Progenitor cell of endocrine pancreas (in vitro differentiated cells): ENCODE measurements at places on chromosomes 7 and 10.

GRCh38 chr7:91628742-91629141 is 251.8 kb downstream of the MTERF1 start:
- no peak for DNase-seq
- H3K27ac ChIP-seq: no peak overlapping the region
- H3K36me3 ChIP-seq: no peaks in the 10 kb centered on the region
- H3K27me3 ChIP-seq: no peaks in the 10 kb centered on the region
- H3K4me1 ChIP-seq: peaks cover 21% of the 10 kb centered on the region
- no peak overlapping the region for H3K4me3 ChIP-seq

DNA sequence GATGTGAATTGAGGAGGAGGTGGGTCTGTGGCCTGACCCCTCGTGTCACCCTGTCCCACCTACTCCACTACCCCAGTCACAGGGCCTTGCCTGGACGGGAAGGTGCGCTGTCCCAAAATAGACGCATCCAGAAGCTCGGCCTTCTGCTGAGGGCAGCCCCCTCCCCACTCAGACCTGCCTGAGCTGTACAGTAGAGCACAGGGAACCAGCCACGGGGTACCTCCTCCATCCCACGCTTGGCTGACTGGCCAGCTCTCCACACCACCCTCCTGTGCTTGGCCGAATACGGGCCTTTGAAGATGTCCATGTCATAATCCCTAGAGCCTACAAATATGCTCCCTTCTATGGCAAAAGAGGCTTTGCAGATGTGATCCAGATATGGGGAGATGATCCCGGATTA is 88.3 kb downstream of the CHST15 start:
- H3K4me3 ChIP-seq: no peak overlapping the region
- H3K27me3 ChIP-seq: no peaks in the 10 kb centered on the region
- H3K36me3 ChIP-seq: no peaks in the 10 kb centered on the region
- H3K27ac ChIP-seq: no peak overlapping the region
- H3K4me1 ChIP-seq: peaks cover 2% of the 10 kb centered on the region

DNA sequence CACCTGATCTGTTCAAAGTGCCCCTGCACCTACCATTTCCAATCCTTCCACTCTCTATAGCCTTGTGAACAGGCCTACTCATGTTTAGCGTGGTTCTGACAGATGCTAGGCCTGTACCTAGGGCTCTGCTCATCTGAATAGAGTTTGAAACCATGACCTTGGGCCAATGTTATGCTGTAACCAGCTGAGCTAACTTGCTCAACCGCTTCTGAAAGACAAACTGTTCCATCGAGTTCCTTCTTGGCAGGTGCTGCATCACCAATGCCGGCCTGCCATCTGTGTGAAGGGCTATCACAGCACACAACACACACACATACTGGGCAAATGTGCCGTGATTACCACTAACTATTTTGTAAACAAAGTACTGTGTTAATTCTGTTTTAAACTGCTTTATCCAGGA is 419.0 kb upstream of the GALNT17 start:
- no peak for DNase-seq
- peaks cover 18% of the 10 kb centered on the region for H3K4me1 ChIP-seq
- H3K4me3 ChIP-seq: no peak overlapping the region
- peaks cover 45% of the 10 kb centered on the region for H3K27me3 ChIP-seq
- no peak overlapping the region for H3K27ac ChIP-seq

DNA sequence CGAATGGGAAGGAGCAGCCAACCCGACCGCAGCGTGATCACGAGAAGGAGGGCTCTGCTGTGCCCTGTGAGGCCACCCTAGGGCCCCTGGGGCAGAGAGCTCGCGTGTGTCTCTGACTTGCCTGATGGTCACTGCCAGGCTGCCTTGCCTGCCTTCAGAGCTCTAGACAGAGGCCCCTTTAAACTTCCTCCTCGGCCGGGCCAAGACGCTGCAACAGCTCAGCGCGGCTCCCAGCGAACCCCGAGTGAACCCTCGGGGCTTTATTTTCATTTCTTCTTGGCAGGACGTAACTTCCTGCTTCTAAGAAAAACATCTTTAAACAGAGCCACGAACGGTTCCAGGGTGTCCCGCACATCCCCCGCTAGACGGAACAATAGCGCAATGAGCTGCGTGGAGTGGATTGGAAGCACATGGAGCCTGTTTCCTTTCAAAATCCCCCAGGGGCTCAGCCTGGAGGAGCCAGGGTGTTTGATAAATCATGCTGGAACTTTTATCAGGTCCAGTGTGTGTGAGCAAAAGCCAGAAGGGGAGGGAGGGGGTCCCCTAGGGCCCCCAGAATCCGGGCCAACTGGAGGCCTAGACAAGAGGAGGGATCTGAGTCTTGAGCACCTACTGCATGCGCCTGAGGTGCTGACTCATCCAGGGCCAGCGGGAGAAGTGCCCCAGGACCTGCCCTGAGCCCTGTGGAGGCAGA is 134.1 kb upstream of the GDF10 start:
- H3K4me1 ChIP-seq: no peaks in the 10 kb centered on the region
- no peaks in the 10 kb centered on the region for H3K36me3 ChIP-seq
- H3K27me3 ChIP-seq: peaks cover 12% of the 10 kb centered on the region
- H3K4me3 ChIP-seq: no peak overlapping the region
- no peak overlapping the region for H3K27ac ChIP-seq
- no peak for DNase-seq

GRCh38 chr10:84095811-84096497 is 43.4 kb upstream of the GHITM start:
- no peak for DNase-seq
- H3K27ac ChIP-seq: no peak overlapping the region
- H3K36me3 ChIP-seq: no peaks in the 10 kb centered on the region
- peaks cover 10% of the 10 kb centered on the region for H3K27me3 ChIP-seq
- H3K4me1 ChIP-seq: peaks cover 5% of the 10 kb centered on the region
- no peak overlapping the region for H3K4me3 ChIP-seq

DNA sequence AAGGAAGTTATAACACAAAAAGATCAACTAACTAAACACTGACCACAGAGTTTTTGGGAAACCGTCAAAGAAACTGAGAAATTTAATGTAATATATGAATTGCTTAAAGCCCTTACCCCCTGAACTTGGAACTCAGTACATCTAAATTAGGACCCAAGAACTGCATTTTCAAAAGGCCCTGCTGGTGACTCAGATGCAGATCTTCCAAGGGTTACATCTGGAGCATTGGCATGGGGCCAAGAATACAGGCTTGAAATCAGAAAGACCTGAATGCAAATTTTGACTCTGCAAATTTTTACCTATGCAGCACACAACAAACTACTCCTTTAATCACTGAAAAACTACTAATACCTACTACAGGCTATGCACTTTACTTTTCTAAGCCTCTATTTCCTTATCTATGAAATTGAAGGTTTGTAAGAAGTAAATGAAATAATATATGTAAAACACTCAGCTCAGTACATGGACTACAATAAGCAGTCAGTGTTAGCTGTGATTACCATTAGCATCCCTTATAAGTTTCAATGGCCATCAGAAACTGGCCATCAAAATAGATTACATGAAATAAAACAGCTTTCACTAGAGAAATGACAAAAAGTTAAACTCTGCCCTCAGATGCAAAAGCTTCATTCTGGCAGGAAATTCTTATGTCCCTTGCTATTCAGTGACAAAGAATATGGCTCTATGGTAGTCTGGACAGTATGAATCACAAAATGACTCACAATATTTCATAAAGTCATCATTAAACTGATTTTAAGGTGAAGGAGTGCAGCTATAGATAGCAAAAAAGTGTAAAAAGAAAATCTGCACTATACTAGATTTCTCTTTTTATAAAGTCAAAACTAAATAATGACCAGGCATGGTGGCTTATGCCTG is 43.6 kb downstream of the NSUN6 start:
- peaks cover 4% of the 10 kb centered on the region for H3K36me3 ChIP-seq
- no peak overlapping the region for H3K4me3 ChIP-seq
- H3K27me3 ChIP-seq: no peaks in the 10 kb centered on the region
- H3K4me1 ChIP-seq: peaks cover 5% of the 10 kb centered on the region
- no peak for DNase-seq

DNA sequence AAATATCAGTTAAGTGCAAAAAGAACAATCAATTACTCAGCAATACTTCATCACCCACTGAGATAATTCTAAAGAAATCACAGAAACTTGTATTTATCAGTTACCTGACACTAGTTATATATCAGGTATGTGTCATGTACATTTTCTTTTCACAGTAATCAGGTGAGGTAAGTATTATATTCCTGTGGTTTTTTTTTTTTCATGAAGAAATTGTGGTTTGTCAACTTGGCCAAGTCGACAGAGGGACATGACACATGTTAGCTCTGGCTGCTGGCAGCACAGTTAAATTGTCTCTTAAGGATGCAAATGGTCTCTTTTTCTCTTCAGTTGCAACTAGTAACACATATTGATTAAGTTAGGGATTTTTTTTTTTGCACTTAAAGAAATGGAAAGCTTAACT is 13.7 kb upstream of the GPR141 start:
- H3K4me1 ChIP-seq: peaks cover 14% of the 10 kb centered on the region
- no peak overlapping the region for H3K27ac ChIP-seq
- H3K27me3 ChIP-seq: no peaks in the 10 kb centered on the region
- H3K36me3 ChIP-seq: no peaks in the 10 kb centered on the region
- DNase-seq: no peak
- H3K4me3 ChIP-seq: no peak overlapping the region
